ENCODE measurements at places on chromosomes 3 and 15. TPM values are rescaled to one million over a fixed set of nuclear protein-coding genes. Genes with fewer than 3 reads are reported as not detected.
A peak's percentile ranks its signal among the peaks of the same experiment; 100 is the strongest.

- H3K27me3 ChIP-seq: no peaks in the 10 kb centered on the region
- no peaks in the 10 kb centered on the region for H3K4me1 ChIP-seq
- DNase-seq: peak; percentile 49
Measured at GRCh38 chr3:47421741-47422649, 41.2 kb downstream of the PTPN23 start.

- H3K4me1 ChIP-seq: peaks cover 25% of the 10 kb centered on the region
- no peaks in the 10 kb centered on the region for H3K27me3 ChIP-seq
- no peak overlapping the region for H3K27ac ChIP-seq
- no peaks in the 10 kb centered on the region for H3K36me3 ChIP-seq
- H3K4me3 ChIP-seq: no peak overlapping the region
Measured at GRCh38 chr3:37198996-37199395, 24.6 kb upstream of the LRRFIP2 start.

DNA sequence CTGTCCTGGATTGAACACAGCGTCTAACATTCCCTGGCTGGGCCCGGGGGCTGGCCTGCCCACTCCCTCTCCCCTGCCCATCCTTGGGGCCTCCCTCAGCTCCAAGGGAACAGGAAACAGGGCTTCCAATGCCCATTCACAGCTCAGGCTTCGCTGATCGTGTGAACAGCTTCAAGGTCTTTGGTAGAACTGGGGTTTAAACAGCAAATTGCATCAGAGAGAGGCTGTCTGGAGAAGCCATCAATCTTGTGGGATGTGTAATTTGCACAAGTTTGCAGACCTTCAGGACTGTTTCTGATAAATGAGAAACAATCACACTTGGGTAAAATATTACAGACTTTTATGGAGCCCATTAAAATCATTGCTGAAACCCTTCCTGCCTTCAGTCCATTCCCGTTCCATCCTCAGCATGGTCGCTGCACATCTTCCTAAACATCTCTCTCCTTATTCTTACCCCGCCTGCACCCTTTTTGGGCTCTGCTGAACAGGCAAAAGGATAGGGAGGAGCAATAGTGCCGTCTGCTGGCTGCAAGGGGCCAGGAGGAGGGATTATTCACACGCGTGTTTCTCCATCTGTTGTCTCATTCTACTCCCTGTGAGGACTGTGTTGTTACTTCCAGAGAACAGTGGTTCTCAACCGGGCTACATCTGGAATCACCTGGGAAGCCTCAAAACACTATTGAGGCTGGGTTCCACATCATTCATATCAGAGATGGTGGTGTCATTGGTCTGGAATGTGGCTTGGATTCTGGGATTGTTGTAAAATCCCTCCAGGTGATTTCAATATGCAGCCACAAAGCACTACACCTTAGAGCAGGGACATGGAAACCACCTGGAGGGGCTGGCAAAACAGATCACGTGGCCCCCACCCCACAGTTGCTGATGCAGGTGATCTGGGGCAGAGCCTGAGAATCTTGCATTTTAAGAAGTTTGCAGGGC lies 116.3 kb downstream of the CLSTN2 start:
- peak; percentile 21 for DNase-seq
- no peaks in the 10 kb centered on the region for H3K4me1 ChIP-seq
- H3K27me3 ChIP-seq: no peaks in the 10 kb centered on the region
- no peaks in the 10 kb centered on the region for H3K36me3 ChIP-seq

GRCh38 chr3:52982839-52983238 lies 63.0 kb downstream of the SFMBT1 start:
- H3K4me1 ChIP-seq: peaks cover 24% of the 10 kb centered on the region
- H3K27ac ChIP-seq: no peak overlapping the region
- no peaks in the 10 kb centered on the region for H3K36me3 ChIP-seq
- DNase-seq: no peak
- no peak overlapping the region for H3K4me3 ChIP-seq

TTLL3 gene
- 14.6 TPM for total RNA-seq

Data from MCF 10A (cell line).